ENCODE measurements at places on chromosomes 3 and 15.

- DNase-seq, result no peak
Measured at GRCh38 chr15:60933900-60934885, 294.9 kb downstream of the RORA start.

DNA sequence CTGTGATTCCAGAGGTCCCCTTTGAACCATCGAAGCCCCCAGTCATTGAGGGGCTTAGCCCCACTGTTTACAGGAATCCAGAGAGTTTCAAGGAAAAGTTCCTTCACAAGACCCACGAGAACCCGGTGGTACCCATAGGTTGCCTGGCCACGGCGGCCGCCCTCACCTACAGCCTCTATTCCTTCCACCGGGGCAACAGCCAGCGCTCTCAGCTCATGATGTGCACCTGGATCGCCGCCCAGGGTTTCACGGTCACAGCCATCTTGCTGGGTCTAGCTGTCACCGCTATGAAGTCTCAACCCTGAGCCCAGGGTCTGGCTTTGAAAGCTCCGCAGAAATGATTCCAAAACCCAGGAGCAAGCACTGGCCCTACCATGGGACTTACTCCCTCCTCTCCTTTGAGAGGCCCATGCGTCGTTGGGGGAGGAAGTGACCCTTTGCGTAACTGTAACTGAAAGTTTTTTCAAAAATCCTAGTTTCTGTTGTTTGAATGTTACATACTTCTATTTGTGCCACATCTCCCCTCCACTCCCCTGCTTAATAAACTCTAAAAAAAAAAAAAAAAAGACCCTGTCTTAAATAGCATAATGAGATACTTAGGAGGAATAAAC, 85.1 kb upstream of the CSPG5 start:
- no peak for DNase-seq

GRCh38 chr15:75891895-75892294, 11.8 kb upstream of the FBXO22 start:
- DNase-seq, result no peak

GRCh38 chr15:57343048-57343447, 33.3 kb upstream of the CGNL1 start:
- DNase-seq, result no peak

DNA sequence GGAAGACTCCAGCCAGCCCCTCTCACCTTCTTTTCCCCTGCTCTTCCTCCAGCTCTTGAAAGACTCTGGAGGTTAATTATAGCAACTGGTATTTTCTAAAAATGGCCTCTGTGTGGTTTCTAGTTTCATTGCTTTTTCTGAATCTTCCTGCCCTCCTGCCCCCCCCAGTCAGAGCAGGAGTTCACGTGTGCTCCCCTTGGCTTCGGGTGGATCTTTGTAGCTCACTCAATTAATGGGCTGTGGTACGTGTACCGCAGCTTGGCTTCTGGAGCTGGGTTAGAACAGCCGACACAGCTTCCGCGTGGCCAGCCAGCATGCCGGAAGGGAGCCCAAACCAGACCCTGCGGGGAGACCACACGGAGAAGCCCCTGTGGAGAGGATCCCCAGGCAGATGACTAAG, 31.5 kb downstream of the TM2D3 start:
- DNase-seq, result no peak

DNA sequence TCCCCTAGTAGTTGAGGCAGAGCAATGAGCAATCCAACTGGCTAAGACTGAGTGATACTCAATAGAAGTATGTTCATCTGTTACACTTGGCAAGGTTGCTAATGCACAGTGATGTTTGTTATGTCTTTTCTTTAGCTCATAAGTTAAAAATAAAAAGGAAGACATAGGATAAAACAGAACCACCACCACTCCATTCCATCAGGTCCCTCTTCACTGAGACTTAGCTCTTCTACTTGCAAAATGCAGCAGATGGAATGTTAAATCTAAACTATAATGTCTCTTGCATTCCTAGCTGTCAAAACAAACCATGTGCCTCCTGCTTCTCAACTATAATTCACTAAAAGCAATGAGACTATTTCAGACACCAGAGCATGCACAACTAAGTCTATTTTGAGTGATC, 265.6 kb upstream of the UBE2E2 start:
- no peak for DNase-seq

DNA sequence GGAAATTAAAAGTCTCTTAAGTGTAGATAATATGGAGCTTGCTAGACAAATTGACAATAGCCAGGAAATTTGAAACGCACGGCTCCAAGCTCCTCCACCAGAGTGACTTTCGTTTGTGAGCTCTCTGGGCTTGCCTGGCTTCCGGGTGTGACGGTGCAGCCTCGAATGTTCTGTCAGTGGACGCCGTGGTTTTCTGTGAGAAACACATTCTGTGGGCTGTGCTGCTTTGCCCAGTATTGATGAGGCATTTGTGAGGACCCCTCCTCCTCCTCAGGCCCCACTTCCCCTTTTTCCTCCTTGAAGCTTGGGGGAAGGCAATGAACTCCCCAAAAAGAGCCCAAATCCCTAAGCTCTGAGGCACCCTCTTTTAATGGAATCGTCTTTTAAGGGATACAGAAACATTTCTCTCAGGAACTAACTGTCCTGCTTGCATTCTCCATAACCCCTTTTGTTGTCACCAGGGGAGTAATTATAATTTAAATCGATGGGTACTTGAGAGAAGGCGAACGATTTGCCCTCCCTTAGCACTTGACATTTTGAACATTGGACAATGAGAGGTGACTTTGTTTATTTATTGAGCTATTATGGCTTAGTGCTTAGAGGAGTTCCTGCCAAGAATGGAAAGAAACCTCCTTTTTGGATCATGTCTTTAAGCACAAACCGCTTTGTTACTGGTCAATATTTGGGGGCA, 40.8 kb downstream of the POLR2M start:
- no peak for DNase-seq

DNA sequence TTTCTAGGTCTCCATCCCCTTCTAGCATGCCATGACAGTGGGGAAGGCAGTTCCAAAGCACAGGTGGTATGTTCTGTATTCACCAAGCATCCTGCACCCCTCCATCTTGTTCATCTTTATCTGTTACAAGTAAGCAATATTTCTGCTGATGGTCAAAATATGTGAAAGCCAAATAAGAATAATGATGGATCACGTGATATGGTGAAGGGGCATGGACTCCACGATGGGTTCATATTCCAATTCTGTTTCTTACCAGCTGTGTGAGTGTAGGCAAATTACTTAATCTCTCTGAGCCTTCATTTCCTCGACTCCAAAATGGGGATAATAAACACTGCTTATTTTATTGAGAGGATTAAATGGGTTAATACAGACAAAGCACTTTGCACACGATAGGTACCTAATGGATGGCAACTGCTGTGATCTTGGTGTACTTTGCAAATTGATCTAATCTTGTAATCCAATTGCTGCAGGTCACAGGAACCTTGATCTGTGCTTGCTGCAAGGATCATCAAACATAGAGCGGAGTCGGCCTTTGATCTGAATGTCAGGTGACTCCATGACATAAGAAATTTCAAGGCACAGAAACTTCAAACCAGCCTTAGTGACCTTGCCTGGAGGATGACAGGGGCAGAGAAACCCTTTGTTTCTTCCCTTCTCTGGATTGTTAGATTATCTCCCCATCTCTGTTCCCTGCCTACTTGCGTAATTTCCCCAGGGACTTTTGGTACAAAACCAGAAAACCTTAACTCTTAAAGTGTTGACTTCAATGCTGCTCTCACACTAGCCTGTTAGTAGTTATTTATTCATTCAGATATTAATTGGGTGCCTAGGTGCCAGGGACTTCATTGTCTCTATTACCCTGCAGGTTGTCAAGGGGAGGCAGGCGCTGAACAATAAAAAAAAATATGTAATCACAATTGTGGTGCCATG, 25.8 kb downstream of the SIAH2 start:
- no peak for DNase-seq

DNA sequence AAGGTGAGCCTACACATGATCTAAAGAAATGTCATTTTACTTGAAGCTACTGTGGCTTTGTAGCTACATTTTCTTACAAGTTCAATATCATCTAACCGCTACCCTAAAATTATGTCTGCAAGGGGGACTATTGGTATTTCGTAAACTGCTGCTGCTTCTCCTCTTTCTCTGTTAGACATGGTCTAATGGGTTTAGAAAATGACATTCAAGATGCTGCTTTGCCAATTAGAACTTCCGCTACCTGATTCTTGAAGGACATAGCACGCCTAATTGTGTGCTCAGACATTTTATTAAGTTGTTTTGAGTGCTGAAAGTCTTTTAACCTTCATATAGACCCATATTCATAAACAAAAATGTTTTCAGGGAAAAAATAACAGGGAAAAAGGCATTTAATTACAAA, 283.7 kb upstream of the ICE2 start:
- DNase-seq, result no peak

GRCh38 chr3:187804745-187805121, 59.5 kb upstream of the BCL6 start:
- no peak for DNase-seq

GRCh38 chr15:70241561-70242320, 144.0 kb upstream of the TLE3 start:
- DNase-seq, result no peak
